ENCODE measurements at places on chromosomes 16 and 17. TPM values are rescaled to one million over a fixed set of nuclear protein-coding genes. Genes with fewer than 3 reads are reported as not detected.

GRCh38 chr17:33328129-33328528, 35.0 kb upstream of the ASIC2 start:
- no peak for DNase-seq

GRCh38 chr17:5078106-5079028, at the start of gene ZFP3:
ZFP3 (plus strand) TSS chr17:5078467; CDS start chr17:5091505, 13,038 bp downstream.
- peak; percentile 78 for DNase-seq

DNA sequence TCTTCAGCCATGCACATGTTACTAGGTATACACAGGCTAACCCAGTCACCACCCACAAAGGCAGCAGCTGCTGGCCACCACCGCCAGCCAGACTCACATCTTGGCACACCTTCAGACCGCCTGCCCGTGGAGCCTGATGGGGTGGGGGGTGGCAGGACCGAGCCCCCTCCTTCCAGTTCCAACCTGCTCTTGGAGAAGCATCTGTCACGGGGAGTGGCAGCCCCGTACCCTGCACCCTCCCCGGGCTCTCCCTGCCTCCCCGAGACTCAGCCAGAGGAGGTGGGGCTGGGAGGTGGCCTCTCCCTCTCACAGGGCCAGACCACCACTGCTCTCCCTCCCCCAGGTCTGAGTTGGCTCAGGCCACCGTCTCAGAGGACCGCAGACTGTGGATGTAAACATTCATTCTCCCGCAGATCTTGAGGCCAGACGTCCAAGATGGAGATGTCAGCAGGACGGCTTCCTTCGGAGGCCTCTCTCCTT, 11.3 kb upstream of the RBFOX3 start:
- DNase-seq, result no peak

The FAM171A2 gene
- 25.5 TPM for polyA plus RNA-seq

The C1QTNF8 gene
- 0.25 TPM for polyA plus RNA-seq
